CD8-positive, alpha-beta memory T cell (primary cell): ENCODE measurements at places on chromosomes 4 and X. TPM values are rescaled to one million over a fixed set of nuclear protein-coding genes. Genes with fewer than 3 reads are reported as not detected.

The TIGD2 gene
- total RNA-seq, result 4.4 TPM

The CT55 gene
- total RNA-seq, result not detected

The PSMD10 gene
- total RNA-seq, result 43.0 TPM

The FAM184B gene
- not detected for total RNA-seq

The C1QTNF7 gene
- total RNA-seq, result not detected

The FAM47C gene
- total RNA-seq, result not detected

The TLR7 gene
- not detected for total RNA-seq

The GLOD5 gene
- total RNA-seq, result not detected

The CPZ gene
- total RNA-seq, result not detected

- DNase-seq, result no peak
- H3K27ac ChIP-seq, result no peak overlapping the region
- H3K36me3 ChIP-seq, result no peaks in the 10 kb centered on the region
- no peaks in the 10 kb centered on the region for H3K27me3 ChIP-seq
Observed at GRCh38 chrX:11053351-11053750, 57.8 kb upstream of the HCCS start.

GRCh38 chrX:111102636-111103035 is 6.6 kb downstream of the PAK3 start:
- H3K27me3 ChIP-seq, result no peaks in the 10 kb centered on the region
- no peak overlapping the region for H3K4me3 ChIP-seq
- no peak overlapping the region for H3K27ac ChIP-seq
- no peak for DNase-seq

- H3K27me3 ChIP-seq, result no peaks in the 10 kb centered on the region
- no peaks in the 10 kb centered on the region for H3K4me1 ChIP-seq
- no peak overlapping the region for H3K4me3 ChIP-seq
- no peaks in the 10 kb centered on the region for H3K36me3 ChIP-seq
Observed at GRCh38 chr4:25085671-25086070, 54.9 kb upstream of the LGI2 start.

DNA sequence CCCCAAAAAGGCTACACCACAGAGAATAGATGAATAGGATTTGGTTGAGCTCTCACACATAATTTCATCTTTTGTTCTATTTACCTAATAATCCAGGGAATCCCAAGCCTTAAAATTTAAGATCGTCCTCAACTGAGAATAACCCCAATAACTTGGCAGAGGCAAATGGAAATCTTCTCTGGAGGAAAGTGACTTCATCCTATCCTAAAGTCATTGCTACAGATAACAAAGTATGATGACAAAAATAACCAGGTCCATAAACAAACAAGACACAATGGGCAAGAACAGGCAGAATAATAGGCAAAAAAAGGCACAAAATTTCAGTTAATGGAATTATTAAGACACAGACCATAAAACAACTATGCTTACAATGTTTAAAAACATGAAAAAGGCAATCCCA is 177.3 kb upstream of the STK26 start:
- no peaks in the 10 kb centered on the region for H3K27me3 ChIP-seq
- no peak for DNase-seq
- H3K4me3 ChIP-seq, result no peak overlapping the region
- H3K27ac ChIP-seq, result no peak overlapping the region

- DNase-seq, result no peak
- no peaks in the 10 kb centered on the region for H3K27me3 ChIP-seq
- no peaks in the 10 kb centered on the region for H3K36me3 ChIP-seq
Observed at GRCh38 chrX:150239946-150240642, 123.0 kb upstream of the MAMLD1 start.

- H3K27ac ChIP-seq, result no peak overlapping the region
- H3K36me3 ChIP-seq, result no peaks in the 10 kb centered on the region
- H3K4me3 ChIP-seq, result no peak overlapping the region
- DNase-seq, result no peak
- no peaks in the 10 kb centered on the region for H3K27me3 ChIP-seq
Observed at GRCh38 chrX:6813836-6814370, 279.0 kb upstream of the VCX3A start.

GRCh38 chr4:119040261-119040660 is 95.4 kb upstream of the MYOZ2 start:
- DNase-seq, result no peak
- H3K4me3 ChIP-seq, result no peak overlapping the region
- H3K27me3 ChIP-seq, result no peaks in the 10 kb centered on the region
- H3K36me3 ChIP-seq, result no peaks in the 10 kb centered on the region

- H3K27ac ChIP-seq, result no peak overlapping the region
- DNase-seq, result no peak
- H3K4me3 ChIP-seq, result no peak overlapping the region
Observed at GRCh38 chr4:147370473-147370872, 110.4 kb upstream of the EDNRA start.

DNA sequence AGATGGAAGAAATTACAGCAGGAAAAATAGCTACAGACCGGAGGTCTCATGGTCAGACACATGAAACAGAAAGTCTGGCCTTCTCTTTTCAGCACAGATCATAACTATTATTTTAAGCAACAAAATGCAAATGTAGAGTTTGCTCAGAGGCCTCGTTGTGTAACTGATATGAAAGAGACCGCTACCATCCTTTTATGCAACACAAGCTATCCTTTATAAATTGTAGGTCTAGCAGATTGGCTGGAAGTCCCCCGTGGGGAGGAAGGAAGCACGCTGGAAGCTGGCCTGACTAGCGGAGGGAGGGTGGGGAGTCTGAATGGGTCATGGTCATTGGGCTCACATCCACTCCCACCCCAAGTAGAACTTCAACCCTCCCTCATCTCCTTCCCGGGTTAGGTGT is 27.7 kb downstream of the DMP1 start:
- no peaks in the 10 kb centered on the region for H3K36me3 ChIP-seq
- no peak for DNase-seq
- H3K4me3 ChIP-seq, result no peak overlapping the region
- H3K27me3 ChIP-seq, result no peaks in the 10 kb centered on the region
- H3K4me1 ChIP-seq, result no peaks in the 10 kb centered on the region

DNA sequence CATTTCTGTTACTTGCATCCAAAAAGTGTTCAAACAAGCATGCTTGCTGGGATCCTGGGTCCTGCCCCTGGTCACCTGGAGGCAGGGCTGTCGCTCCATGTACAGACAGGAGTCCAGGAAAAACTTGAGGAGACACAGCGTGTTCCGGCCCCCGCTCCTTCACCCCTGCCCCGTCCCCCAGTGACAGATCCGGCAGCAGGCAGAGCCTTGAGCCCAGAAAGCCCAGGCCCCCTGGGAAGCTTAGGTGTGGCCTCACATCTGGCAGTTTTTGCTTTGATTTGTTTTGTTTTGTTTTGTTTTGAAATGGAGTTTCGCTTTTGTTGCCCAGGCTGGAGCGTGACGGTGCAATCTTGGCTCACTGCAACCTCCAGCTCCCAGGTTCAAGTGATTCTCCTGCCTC is 67.0 kb downstream of the TRMT44 start:
- H3K36me3 ChIP-seq, result no peaks in the 10 kb centered on the region
- no peaks in the 10 kb centered on the region for H3K4me1 ChIP-seq
- no peak overlapping the region for H3K27ac ChIP-seq
- no peak overlapping the region for H3K4me3 ChIP-seq

- no peaks in the 10 kb centered on the region for H3K27me3 ChIP-seq
- H3K36me3 ChIP-seq, result no peaks in the 10 kb centered on the region
- H3K4me1 ChIP-seq, result no peaks in the 10 kb centered on the region
- H3K27ac ChIP-seq, result no peak overlapping the region
- DNase-seq, result no peak
- no peak overlapping the region for H3K4me3 ChIP-seq
Observed at GRCh38 chr4:189178125-189178746, 762.4 kb upstream of the FRG1 start.

DNA sequence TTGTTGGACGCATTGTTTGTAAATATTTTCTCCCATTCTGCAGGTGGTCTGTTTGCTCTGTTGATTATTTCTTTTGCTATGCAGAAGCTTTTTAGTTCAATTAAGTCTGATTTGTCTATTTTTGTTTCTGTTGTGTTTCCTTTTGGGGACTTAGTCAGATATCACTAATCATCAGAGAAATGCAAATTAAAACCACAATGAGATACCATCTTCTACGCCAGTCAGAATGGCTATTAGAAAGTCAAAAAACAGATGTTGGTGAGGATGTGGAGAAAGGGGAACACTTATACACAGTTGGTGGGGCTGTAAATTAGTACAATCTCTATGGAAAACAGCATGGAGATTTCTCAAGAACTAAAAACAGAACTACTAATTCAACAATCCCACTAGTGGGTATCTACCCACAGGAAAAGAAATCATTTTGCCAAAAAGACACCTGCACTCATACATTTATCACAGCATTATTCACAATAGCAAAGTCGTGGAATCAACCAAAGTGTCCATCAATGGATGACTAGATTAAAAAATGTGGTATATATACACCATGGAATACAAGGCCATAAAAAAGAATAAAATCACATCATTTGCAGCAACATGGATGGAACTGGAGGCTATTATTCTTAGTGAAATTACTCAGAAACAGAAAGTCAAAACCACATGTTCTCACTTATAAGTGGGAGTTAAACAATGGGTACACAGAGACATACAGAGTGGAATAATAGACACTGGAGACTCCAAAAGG is 8.1 kb downstream of the COQ2 start:
- peaks cover under 1% of the 10 kb centered on the region for H3K4me1 ChIP-seq
- no peaks in the 10 kb centered on the region for H3K27me3 ChIP-seq
- H3K27ac ChIP-seq, result no peak overlapping the region

DNA sequence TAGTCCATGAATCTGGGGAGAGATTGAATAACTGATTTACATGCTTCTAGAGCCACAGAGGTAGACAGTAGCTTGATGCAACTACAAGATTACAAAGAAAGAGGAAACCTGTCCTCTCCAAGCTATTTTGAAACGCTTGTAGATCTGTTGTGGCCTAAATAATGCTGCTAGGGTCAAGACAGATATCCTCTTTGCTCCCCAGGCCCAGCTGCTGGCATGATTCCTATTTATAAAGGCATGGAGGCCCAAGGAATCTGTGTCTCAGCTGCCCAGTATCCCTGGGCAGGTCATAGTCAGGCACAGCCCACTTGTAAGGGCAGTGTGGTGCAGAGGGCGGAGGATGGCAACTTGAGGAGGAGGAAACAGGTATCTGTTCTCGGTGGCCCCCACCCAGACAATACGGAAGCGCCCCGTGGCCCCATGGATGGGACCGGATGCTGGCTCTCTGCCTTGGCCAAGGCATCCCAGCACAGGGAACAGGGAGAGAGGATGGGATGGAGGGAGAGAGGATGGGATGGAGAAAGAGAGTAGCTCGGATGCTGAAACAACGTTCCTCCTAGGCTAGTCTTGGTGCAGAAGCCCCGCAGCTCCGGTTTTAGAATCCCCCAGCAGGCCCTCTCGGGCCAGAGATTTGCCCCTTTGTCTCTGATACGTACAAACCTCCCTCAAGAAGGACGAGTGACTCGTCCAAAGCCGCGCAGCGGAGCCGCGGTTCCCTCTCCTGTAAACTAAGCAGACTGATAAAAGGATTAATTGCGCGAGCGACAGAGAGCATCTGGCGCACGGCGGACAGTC is 767 bp upstream of the SMIM20 start:
- peak overlapping the region; percentile 84 for H3K4me3 ChIP-seq
- H3K36me3 ChIP-seq, result no peaks in the 10 kb centered on the region
- peaks cover 19% of the 10 kb centered on the region for H3K4me1 ChIP-seq
- no peak for DNase-seq

DNA sequence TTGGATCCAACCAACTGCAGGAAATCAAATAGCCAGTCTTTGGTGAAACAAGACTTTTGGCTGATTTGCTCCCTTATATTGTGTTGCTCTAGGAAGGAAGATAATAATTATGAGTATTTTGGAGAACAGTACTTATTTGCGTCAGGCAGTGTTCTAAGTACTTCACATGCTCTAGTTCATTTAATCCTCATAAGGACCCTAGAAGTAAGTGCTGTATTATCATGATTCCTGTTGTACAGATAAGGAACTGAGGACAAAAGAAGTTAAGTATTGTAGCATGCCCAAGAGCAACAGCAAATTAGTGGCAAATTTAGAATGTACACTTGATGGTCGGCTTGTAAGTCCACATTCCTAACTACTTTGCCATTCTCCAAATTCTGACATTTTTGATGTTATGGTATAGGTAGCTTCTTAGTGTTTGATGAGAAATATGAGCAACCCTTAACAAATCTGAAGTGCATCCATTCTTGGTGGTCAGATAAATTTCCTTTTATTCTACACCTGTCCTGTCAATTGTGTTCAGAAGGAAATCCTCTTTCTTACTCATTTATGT is 72.0 kb downstream of the SPRY1 start:
- no peak overlapping the region for H3K4me3 ChIP-seq
- H3K4me1 ChIP-seq, result no peaks in the 10 kb centered on the region
- H3K36me3 ChIP-seq, result no peaks in the 10 kb centered on the region
- H3K27ac ChIP-seq, result no peak overlapping the region
- H3K27me3 ChIP-seq, result no peaks in the 10 kb centered on the region

GRCh38 chr4:54908763-54909162 is 216.6 kb downstream of the KDR start:
- H3K27me3 ChIP-seq, result no peaks in the 10 kb centered on the region
- no peak overlapping the region for H3K4me3 ChIP-seq
- H3K36me3 ChIP-seq, result no peaks in the 10 kb centered on the region

DNA sequence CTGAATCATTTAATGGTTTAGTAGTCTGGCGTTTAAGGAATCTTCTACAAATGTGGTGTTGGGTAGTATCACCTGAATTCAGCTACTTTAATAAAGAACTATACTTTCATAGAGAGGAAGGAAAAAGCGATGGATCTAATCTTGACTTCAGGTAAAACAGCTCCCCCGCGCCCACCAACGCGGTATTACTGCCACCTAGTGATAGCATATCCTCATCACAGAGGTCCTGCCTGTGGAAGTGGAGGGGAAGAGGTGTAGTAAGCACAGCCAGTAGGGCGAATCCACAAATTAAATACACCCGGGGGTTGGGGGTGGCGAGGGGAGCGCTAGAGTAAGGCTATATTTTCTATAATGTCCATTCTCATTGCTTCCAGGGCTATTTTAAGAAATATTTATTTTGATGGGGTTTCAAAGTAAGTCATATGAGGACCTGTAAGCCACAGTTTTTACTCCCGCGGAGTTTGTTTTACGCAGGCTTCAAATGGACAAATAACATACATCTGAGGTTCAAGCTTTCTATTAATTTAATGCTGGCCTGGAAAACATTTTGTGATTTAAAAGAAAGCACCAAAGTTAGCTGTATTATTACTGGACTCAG is 8.3 kb upstream of the DAPP1 start:
- H3K27ac ChIP-seq, result no peak overlapping the region
- no peaks in the 10 kb centered on the region for H3K27me3 ChIP-seq
- H3K4me3 ChIP-seq, result no peak overlapping the region

GRCh38 chr4:77172336-77172735 is 15.3 kb downstream of the CCNG2 start:
- no peaks in the 10 kb centered on the region for H3K4me1 ChIP-seq
- no peak overlapping the region for H3K27ac ChIP-seq
- no peaks in the 10 kb centered on the region for H3K36me3 ChIP-seq
- H3K27me3 ChIP-seq, result peaks cover 4% of the 10 kb centered on the region
- DNase-seq, result no peak

GRCh38 chr4:67436742-67437141 is 108.6 kb downstream of the CENPC start:
- no peak for DNase-seq
- no peaks in the 10 kb centered on the region for H3K27me3 ChIP-seq
- no peaks in the 10 kb centered on the region for H3K4me1 ChIP-seq
- no peaks in the 10 kb centered on the region for H3K36me3 ChIP-seq
